ENCODE measurements at places on chromosomes 7 and 10.

GRCh38 chr7:77238703-77239136 lies 39.1 kb upstream of the FGL2 start:
- H3K36me3 ChIP-seq = no peaks in the 10 kb centered on the region
- no peaks in the 10 kb centered on the region for H3K27me3 ChIP-seq
- DNase-seq = no peak
- H3K4me3 ChIP-seq = no peak overlapping the region
- no peaks in the 10 kb centered on the region for H3K4me1 ChIP-seq
- H3K27ac ChIP-seq = no peak overlapping the region

GRCh38 chr10:15719049-15719898 lies 448 bp downstream of the ITGA8 start:
- no peaks in the 10 kb centered on the region for H3K36me3 ChIP-seq
- no peak overlapping the region for H3K4me3 ChIP-seq
- no peaks in the 10 kb centered on the region for H3K4me1 ChIP-seq

DNA sequence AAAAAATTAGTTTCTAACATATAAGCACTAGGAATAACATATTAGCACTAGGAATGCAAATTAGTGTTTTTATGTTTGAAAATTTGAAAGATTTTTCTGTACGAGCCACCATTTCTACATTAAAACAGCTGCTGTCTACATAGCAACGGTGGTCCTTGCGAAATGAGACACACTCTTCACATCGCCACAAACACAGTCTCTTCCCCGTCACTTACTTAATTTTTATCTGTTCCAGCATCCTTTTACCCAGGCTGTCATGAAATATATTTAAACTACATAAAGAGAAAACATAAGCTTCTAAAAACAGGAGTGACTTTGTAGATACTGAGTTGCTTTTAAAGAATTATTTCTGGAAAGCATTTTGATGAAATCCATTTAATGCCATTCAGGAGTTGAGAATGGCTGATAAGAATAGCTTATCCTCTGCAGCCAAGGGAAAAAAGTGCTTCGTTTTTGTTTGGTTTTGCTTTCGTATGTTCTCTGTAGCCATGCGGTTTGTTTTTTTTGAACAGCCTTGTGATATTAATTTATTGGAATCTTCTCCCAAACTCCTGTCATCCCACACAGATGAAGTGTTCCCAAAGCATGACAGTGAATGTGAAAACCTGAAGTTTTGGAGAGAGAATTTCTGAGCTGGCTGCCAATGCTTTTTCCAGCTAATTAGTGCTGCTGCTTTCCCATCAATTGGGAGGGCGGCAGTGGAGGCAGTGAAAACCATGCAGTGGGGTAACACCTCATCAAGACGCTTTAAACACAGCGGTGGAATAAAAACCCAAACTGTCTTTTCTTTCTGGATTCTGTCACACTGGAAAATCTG lies 603.7 kb upstream of the ADARB2 start:
- H3K27me3 ChIP-seq = no peaks in the 10 kb centered on the region
- no peak overlapping the region for H3K4me3 ChIP-seq

GRCh38 chr7:1616741-1617140 lies 46.9 kb upstream of the PSMG3 start:
- H3K4me1 ChIP-seq = no peaks in the 10 kb centered on the region
- no peak for DNase-seq
- H3K27ac ChIP-seq = no peak overlapping the region
- H3K27me3 ChIP-seq = no peaks in the 10 kb centered on the region
- no peak overlapping the region for H3K4me3 ChIP-seq

DNA sequence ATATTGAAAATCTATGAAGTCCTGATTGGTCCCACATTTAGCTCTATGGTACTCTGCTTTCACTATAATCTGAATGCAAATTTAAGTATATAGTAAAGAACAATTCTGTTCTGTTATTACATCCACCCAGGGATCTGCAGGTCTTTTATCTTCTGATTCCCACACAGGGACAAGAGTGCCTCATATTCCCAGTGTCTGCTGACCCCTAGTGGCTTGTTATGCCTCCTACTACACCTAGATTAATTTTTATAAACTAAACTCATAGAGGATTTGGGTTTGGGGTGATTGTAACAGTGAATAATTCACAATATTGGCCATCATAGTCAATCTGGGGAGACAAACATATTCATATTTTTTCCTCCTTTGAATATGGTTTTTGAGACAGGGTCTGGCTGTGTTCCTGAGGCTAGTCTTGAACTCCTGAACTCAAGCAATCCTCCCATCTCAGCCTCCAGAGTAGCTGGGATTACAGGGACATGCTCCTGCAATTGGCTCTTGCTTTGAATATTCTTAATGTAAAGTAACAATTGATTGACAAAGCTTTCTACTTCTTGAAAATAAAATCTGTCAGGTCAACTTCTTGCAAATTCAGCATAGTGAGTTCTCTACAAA lies 282.1 kb downstream of the KCND2 start:
- H3K4me1 ChIP-seq = no peaks in the 10 kb centered on the region
- H3K4me3 ChIP-seq = no peak overlapping the region
- H3K27me3 ChIP-seq = no peaks in the 10 kb centered on the region
- peak; percentile 71 for DNase-seq

DNA sequence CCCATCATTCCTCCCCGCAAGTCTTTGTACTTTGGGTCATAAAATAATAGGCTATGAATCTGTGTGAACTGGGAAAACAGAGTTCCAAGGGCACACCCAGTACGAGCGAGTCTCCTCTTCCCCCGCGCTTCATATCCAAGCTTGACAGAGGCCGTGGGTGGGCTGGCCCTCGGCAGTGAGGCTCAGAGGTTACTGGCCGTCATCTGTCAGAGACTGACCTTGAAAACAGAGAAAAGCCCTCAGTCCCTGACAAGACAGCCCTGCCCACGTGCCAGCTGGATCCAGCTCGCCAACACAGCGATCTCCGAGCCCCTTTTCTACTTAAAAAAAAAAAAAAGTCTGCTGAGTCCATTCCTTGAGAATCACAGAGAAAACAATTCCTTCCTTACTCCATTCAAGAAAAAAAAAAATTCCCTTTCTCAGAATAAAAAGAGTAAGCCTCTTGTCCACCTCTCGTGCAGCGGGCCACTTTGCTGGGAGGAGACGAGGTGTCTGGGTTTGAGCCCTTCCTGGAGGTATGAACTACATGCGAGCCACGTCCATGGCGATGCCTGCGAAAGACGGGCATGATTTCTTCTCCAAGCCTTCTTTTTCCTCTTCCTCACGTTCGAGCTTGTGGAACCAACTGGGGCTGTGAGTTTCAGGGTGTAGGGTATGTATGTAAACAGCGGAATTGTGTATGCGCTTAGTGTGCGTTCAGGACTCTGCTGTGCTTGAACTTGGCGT lies 744 bp upstream of the BICC1 start:
- peak; percentile 5 for DNase-seq
- H3K4me3 ChIP-seq = no peak overlapping the region
- H3K27me3 ChIP-seq = peaks cover 7% of the 10 kb centered on the region

- no peaks in the 10 kb centered on the region for H3K36me3 ChIP-seq
- no peak overlapping the region for H3K27ac ChIP-seq
- peak; percentile 48 for DNase-seq
- H3K4me1 ChIP-seq = no peaks in the 10 kb centered on the region
- H3K27me3 ChIP-seq = no peaks in the 10 kb centered on the region
Observed at GRCh38 chr7:923108-924041, 31.1 kb downstream of the ADAP1 start.

- H3K4me3 ChIP-seq = no peak overlapping the region
- no peaks in the 10 kb centered on the region for H3K36me3 ChIP-seq
- DNase-seq = peak; percentile 63
- peaks cover 9% of the 10 kb centered on the region for H3K4me1 ChIP-seq
- no peak overlapping the region for H3K27ac ChIP-seq
Observed at GRCh38 chr10:3330663-3331062, 158.1 kb upstream of the PITRM1 start.

DNA sequence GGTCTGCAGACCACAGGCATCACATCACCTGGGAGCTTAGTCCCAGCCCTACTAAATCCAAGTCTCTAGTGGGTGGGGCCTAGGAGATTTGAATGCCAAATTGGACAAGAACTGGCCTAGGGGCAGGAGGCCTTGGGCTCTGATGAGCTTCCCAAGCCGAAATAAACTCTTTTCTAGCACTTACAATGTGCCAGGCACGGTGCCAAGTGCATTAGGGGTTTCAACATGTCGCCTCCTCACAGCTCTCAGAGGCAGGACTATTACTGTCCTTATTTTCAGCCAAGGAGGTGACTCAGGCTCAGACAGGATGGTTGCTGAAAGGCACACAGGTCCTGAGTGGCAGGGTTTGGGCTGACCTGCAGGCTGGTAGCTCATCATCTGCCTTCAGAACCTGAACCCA lies 9.2 kb upstream of the CPA1 start:
- no peak for DNase-seq
- peaks cover 4% of the 10 kb centered on the region for H3K4me1 ChIP-seq
- H3K27me3 ChIP-seq = no peaks in the 10 kb centered on the region
- H3K4me3 ChIP-seq = no peak overlapping the region
- no peak overlapping the region for H3K27ac ChIP-seq

DNA sequence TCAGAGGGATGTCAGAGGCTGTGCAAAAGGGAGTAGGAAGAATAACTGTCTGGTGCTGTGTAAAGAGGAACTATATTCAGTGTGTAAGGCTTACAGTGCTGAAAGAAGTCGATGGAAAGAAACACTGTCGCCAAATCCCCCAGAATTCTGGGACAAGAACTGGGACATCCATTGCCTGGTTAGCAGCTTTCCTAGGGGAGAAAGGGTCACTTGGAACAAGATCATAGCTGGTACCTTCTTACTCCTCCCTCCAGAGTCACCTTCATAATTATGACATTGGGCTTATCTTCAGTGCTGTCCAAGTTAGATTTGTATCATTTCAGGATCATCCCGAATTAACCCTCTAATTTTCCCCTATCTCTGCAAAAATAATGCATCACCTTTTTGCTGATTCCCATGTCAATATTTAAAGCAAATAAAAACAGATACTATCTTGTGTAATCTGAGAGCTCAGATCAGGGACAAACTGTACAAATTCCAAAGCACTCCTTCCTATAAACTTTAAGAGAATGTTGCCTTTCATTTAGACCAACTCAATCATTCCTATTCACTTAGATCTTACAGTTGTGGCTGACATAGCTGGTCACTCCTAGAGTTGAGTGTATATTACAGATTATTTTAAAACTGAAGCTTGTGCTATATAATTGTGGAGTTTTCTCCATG lies 96.5 kb downstream of the DNAH11 start:
- no peaks in the 10 kb centered on the region for H3K27me3 ChIP-seq
- H3K27ac ChIP-seq = no peak overlapping the region
- H3K36me3 ChIP-seq = no peaks in the 10 kb centered on the region
- H3K4me1 ChIP-seq = peaks cover 3% of the 10 kb centered on the region
